ENCODE measurements at places on chromosomes 7 and 10.

- no peak for DNase-seq
These were observed 135.9 kb downstream of the JCAD start for GRCh38 chr10:29923416-29923965.

DNA sequence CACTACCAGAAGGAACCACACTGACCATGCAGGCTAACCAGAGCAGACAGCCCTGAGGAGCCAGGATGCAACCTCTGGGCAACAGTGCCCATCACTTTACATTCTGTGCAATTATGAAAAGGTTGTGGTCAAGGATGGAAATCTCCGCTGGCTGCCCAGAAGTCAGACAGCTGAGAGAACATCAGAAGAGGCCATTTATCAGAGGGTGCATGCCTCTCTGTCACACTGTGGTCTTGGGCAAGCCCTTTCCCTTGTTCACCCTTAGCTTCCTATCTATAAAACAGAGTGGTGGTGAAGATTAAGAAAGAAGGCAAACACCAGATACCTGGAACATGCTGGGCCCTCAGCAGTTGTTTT, 120.7 kb upstream of the GDF10 start:
- DNase-seq = no peak

DNA sequence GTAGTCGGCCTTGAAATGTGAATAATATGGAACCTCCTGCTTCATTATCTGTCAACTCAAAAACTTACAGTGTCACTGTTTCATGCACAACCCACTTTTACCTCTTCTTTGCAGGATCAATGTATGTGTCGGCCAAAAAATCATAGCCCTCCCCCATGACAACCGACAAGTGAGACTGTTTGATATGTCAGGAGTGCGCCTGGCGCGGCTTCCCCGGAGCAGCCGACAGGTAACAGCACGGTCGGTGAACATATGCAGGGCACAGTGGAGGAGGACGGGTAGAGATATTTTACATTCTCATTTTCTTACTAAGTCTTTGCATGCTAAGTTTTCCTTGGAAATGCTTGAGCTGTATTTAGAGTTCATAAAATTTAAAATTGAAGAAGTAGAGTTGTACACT, 68.6 kb downstream of the WDR37 start:
- no peak for DNase-seq

- DNase-seq = no peak
These were observed 36.9 kb downstream of the MET start for GRCh38 chr7:116708861-116709260.

DNA sequence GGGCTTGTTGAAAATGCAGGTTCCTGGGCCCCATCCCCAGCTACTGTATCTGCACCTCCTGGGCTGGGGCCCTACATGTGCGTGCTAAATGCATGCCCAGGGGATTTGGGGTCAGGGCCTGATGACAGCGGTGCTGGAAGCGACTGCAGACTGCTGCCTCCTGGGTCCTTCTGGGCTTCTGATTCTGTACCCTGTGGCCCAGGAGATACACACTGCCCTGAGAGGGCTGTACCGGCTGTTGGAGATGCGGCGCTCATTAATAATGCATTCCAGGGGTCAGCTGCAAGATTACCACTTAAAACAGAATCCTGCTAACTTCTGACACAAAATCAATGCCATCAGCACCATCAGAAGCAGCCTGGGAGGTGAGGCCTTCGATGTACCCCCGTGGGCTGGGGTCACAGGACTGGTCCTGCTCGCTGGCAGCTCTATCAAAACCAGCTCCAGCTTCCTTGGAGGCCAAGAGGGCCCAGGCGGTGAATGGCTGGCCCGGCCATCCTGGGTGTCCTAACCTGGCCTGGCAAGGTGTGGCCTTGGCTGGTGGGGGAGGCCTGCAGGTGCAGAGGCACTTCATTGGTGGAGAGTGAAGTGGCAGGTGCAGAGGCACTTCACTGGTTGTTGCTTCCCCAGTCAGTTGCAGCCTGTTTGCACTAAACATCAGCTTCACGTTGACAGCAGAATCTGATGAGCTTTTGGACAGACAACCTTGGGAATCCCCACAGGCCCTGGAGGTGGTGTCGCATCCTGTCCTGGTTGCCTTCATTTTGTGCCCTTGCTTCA, 79.2 kb downstream of the GLRX3 start:
- no peak for DNase-seq
